ENCODE measurements at places on chromosomes 11 and 22. TPM values are rescaled to one million over a fixed set of nuclear protein-coding genes. Genes with fewer than 3 reads are reported as not detected.

IGLL1 gene
- not detected for total RNA-seq

C11orf21 gene
- 0.96 TPM for total RNA-seq

FOXRED1 gene
- 7.7 TPM for total RNA-seq

SUSD2 gene
- total RNA-seq, result 12.3 TPM

TRMT112 gene
- 226 TPM for total RNA-seq

HEPACAM gene
- total RNA-seq, result 1.9 TPM

TRIM49C gene
- total RNA-seq, result 1.9 TPM

NELL1 gene
- total RNA-seq, result 4.3 TPM

DRICH1 gene
- total RNA-seq, result not detected

FREY1 gene
- total RNA-seq, result not detected

FLRT1 gene
- 0.48 TPM for total RNA-seq

TYMP gene
- 89.8 TPM for total RNA-seq

MARK2 gene
- 10.8 TPM for total RNA-seq

HIPK3 gene
- 283 TPM for total RNA-seq

DDX25 gene
- total RNA-seq, result 2.2 TPM

IGF2 gene
- 2,215 TPM for total RNA-seq

LMNTD2 gene
- 0.48 TPM for total RNA-seq

TREH gene
- not detected for total RNA-seq

ZP1 gene
- total RNA-seq, result 0.96 TPM

RFPL3 gene
- total RNA-seq, result 0.48 TPM

MRE11 gene
- 12.5 TPM for total RNA-seq

FOLR1 gene
- total RNA-seq, result 5.1 TPM

PHOX2A gene
- 1.2 TPM for total RNA-seq

TKFC gene
- 22.4 TPM for total RNA-seq

XKR3 gene
- 9.4 TPM for total RNA-seq

KLHL35 gene
- total RNA-seq, result 5.3 TPM

PAMR1 gene
- 51.5 TPM for total RNA-seq

WBP2NL gene
- 6.0 TPM for total RNA-seq

KCNJ5 gene
- total RNA-seq, result 12.5 TPM

TEX54 gene
- not detected for total RNA-seq

PGA5 gene
- total RNA-seq, result 8.9 TPM

MYBPC3 gene
- 1.2 TPM for total RNA-seq

MMP8 gene
- total RNA-seq, result 1.4 TPM

ANKK1 gene
- total RNA-seq, result 0.48 TPM

ARHGAP8 gene
- 5.3 TPM for total RNA-seq

ANO9 gene
- 5.1 TPM for total RNA-seq

CNTF gene
- total RNA-seq, result 4.3 TPM

TRIM49D1 gene
- total RNA-seq, result not detected

PEX26 gene
- total RNA-seq, result 7.7 TPM

ZNRF3 gene
- total RNA-seq, result 7.7 TPM

ACAD8 gene
- 8.2 TPM for total RNA-seq

FAM168A gene
- 22.6 TPM for total RNA-seq

TNNT3 gene
- 89.1 TPM for total RNA-seq

SAA4 gene
- not detected for total RNA-seq

APOA1 gene
- not detected for total RNA-seq

EMID1 gene
- total RNA-seq, result 8.2 TPM

PTPN5 gene
- 4.8 TPM for total RNA-seq

RFPL2 gene
- total RNA-seq, result 0.72 TPM

KDELR3 gene
- 71.7 TPM for total RNA-seq

ATG16L2 gene
- total RNA-seq, result 38.0 TPM

EED gene
- 31.8 TPM for total RNA-seq

NOX4 gene
- total RNA-seq, result 14.0 TPM

OR5M8 gene
- not detected for total RNA-seq

Data from umbilical cord (tissue), 2 donors.